Foreskin keratinocyte (primary cell): ENCODE measurements at places on chromosomes 13 and 19. TPM values are rescaled to one million over a fixed set of nuclear protein-coding genes. Genes with fewer than 3 reads are reported as not detected.

The ZNF526 gene
- 7.2 and 7.5 TPM in 2 replicates for polyA plus RNA-seq

The VAV1 gene
- polyA plus RNA-seq = 0.09 and 0.15 TPM in 2 replicates

The C19orf38 gene
- polyA plus RNA-seq = 0.18 TPM in 1 of 2 replicates, not detected in the other

The ZNF585A gene
- 9.4 and 10.0 TPM in 2 replicates for polyA plus RNA-seq

The LPAR2 gene
- 16.5 and 19.6 TPM in 2 replicates for polyA plus RNA-seq

The MYPOP gene
- polyA plus RNA-seq = 7.1 and 8.1 TPM in 2 replicates

The PIP5K1C gene
- 10.0 and 11.6 TPM in 2 replicates for polyA plus RNA-seq

The ACTN4 gene
- polyA plus RNA-seq = 532 and 546 TPM in 2 replicates

The KLF1 gene
- polyA plus RNA-seq = 0.11 and 0.12 TPM in 2 replicates

The EDDM13 gene
- polyA plus RNA-seq = 1.6 and 4.7 TPM in 2 replicates

The SLC46A3 gene
- polyA plus RNA-seq = 7.7 and 8.2 TPM in 2 replicates

The ZNF180 gene
- 2.5 and 2.9 TPM in 2 replicates for polyA plus RNA-seq

The ZNF649 gene
- 3.3 and 3.5 TPM in 2 replicates for polyA plus RNA-seq

The MIA gene
- polyA plus RNA-seq = 10.0 and 23.9 TPM in 2 replicates
